ENCODE measurements at places on chromosomes 7 and 10.

DNA sequence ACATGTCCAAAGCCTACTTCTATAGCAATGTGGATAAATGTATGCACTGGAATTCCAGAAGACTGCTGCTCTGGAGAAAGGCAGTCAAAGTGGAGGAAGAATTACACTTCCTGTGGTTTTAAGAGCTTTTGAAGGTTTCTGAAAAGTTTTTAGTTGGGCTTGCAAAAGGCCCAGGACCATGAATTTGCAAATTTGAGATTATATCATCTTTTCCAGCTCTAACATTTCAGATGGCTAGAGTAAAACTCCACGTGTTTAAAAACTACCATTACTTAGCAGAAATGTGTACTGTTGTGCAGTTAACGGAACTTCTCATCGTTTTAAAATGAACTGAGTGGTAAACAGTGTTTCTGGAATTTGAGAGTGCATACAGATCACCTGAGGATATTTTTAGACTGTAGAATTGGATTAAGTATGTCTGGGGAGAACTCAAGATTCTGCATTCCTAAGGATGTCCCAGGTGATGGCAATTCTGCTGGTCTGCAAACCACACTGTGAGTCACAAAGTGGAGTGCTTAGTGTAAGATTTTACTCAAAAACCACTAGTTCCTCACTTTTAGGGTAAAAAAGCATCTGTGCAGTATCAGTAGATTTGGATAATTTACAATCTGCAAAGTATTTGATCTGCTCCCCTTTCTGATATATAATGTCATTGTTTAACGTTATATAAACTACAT is 32.9 kb upstream of the CCDC71L start:
- no peak for DNase-seq

GRCh38 chr7:1181640-1182039 is 21.6 kb upstream of the ZFAND2A start:
- no peak for DNase-seq

GRCh38 chr7:15419596-15419995 is 142.2 kb downstream of the AGMO start:
- DNase-seq, result no peak

GRCh38 chr7:111202321-111202720 is 111.4 kb downstream of the LRRN3 start:
- DNase-seq, result no peak

DNA sequence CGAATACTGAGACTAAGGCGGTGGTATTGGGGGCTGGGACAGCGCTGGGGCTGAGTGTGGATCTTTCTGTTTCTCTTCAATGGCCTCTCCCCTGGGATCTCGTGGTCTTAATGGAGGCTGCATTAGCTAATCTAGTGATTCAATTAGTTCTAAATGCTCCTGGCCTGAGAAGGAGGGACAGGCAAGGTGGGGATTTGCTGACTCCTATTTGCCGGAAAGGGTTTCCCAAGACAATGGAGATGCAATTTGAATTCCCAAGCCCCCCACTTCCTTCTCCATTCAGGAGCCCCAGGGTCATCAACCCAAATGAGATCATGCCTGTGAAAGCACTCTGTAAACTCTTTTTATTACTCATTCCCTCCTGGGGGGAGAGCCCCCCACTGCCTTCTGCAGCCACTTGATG is 111.7 kb upstream of the PLXNA4 start:
- no peak for DNase-seq

DNA sequence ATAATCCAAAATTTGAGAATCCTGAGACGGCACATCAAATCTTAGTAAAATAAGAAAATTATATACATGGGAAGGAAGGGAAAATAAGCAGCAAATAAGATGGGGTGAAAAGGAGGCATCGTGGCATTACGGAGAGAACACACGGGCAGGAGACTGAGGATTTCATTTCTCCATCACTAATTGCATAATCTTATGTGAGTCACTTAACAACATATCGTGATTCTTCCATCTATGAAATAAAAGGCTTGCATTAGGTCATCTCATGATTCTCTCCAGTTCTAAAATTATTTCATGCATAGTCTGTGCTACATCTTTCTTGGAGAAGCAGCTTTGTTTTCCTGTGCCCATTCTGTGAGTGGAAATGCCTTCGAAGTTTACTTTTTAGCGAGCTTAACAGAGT is 288.7 kb downstream of the LRMDA start:
- no peak for DNase-seq

DNA sequence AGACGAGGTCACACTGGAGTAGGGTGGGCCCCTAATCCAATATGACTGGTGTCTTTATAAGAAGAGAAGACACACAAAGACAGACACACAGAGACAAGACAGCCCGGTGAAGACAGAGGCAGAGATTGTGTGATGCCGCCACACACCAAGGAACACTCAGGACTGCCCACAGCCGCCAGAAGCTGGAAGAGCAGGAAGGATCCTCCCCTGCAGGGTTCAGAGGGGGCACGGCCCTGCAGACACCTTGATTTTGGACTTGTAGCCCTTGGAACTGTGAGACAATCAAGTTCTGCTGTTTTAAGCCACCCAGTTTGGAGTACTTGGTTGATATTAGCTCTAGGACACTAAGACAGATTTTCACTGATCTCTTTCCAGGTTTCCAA is 72.1 kb upstream of the NANOS1 start:
- no peak for DNase-seq

GRCh38 chr10:78336402-78336791 is 302.7 kb downstream of the RPS24 start:
- DNase-seq, result no peak

DNA sequence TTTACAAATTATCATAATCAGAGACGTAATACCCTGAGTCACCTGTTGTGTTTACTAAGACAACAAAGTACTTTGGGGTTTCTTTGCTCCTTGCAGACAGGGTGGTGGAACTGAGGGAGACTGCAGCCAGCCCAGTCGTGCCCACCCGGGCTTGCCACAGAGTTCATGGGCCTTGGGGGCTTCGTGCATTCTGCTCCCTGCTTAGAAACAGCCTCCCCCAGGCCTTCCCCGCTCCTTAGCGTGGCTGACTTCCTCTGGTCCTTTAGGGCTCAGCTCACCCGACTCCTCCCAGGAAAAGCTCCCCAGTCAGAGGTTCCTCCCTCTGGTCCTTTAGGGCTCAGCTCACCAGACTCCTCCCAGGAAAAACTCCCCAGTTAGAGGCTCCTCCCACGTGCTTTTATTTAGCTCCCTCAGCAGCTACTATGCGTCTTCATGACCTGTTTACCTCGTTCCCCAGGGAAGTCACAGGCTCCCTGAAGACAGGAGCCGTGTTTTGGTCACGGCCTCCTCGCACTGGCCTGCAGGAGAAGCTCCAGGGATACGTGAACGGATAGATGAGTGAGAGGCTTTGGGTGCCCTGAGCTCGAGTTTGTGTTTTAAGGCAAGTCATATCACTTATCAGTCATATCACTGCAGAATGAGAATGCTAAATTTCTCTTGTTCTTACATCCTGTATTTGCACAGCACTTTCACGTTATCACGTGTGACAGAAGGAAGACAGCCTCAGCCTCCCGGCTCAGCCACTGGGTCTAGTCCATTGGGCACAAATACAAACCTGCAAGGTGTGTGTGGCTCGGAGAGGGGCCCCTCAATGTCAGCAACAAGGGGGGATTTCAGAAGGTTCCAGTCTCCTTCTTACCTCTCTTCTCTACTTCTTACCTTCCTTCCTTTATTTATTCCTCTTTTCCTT is 52.7 kb upstream of the VIPR2 start:
- DNase-seq, result no peak

- no peak for DNase-seq
Observed at GRCh38 chr10:62022830-62023229, 121.3 kb downstream of the ARID5B start.

GRCh38 chr7:50492770-50493519 is 42.8 kb upstream of the FIGNL1 start:
- DNase-seq, result no peak

- no peak for DNase-seq
Observed at GRCh38 chr10:99648717-99649116, 10.6 kb upstream of the ENTPD7 start.

DNA sequence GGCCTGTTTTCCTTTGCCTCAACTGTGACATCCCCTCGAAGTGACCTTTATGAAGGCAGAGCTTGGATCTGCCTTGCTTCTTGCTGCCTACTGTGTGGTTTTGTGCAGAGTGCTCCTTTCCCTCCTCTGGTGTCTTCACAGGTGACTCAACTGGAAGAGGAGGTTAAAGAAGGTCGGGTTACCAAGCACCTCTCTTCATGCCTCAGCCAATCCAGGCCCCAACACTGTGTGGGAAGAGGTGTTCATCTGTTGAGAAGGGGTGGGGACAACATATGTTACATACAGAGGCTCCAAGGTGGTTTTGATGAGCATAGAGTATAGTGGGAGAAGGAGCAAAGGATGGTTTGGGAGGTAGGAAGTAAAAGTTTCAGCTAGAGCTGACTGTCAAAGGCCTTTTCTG is 155.7 kb downstream of the AUTS2 start:
- no peak for DNase-seq

- DNase-seq, result no peak
Observed at GRCh38 chr7:83696101-83696500, 47.2 kb upstream of the SEMA3E start.

- no peak for DNase-seq
Observed at GRCh38 chr10:31897506-31897905, 31.1 kb downstream of the ARHGAP12 start.

GRCh38 chr7:6269527-6269926 is 2.9 kb downstream of the CYTH3 start:
- DNase-seq, result no peak

DNA sequence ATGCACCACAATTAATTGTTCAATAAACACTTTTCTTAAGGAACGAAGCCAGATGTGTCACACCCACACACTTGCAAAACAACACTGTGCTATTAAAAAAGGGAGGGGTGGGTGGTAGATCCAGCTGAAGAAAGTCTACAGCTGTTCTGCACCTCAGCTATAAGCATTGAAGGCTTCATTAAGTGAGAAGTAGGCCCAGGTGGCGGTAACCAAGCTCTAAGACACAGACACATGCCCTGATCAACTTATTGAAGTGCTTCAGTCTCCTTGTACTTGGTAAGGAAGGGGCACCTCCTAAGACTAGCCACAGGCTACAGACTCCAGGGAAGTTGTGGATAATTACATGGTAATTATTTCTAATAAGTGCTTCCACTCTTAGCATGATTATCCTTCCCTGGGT is 4.5 kb upstream of the CPVL start:
- DNase-seq, result no peak

- DNase-seq, result no peak
Observed at GRCh38 chr7:78985509-78985908, 468.0 kb downstream of the MAGI2 start.

DNA sequence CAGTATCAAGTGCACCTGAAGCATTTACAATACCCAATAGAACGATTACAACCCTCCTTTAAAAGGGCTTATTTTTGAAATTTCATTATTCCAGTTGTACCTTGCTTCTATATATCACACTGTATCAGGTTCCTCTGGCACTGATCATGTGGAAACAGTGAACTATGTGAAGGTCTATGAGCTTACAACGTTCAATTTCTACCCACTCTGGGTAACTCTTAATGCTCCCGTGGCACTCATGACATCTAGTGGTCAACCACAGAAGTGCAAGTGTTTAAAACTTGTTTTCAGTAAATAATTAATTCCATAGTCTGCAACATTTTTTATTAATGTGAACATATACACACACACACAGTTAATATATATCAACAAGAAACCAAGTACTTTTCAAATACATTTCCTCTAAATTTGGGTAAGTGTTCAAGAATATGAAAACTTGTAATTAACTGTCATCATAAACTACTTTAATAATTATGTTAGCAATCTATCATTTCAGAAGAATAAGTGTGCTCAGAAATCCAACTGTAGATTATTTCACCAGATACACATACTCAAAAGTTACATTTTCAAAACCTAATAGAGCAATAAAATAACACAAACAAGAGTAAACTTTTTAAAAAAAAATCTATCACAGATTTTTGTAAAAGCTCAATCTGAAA is 61.0 kb downstream of the MPP7 start:
- DNase-seq, result peak; percentile 0

DNA sequence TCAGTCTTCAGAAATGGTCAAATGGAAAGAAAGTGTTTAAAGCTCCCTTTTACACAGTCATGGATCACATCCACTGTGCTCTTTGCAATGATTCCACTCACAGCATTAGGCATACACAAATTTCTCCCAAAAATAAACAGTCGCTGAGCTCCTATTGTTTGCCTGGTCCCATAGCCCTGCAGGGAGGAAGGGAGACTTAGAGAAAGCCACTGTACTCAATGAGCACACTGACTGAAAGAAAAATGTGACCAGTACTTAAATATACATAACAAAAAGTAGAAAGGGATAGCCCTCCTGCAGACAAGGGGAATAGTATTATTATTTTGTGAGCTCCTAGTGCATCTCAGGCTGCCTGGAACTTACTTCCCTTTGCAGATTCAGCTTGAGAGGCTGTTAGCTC is 853.2 kb downstream of the GRID1 start:
- DNase-seq, result no peak

- DNase-seq, result no peak
Observed at GRCh38 chr10:115972426-115972825, 300.6 kb downstream of the GFRA1 start.

DNA sequence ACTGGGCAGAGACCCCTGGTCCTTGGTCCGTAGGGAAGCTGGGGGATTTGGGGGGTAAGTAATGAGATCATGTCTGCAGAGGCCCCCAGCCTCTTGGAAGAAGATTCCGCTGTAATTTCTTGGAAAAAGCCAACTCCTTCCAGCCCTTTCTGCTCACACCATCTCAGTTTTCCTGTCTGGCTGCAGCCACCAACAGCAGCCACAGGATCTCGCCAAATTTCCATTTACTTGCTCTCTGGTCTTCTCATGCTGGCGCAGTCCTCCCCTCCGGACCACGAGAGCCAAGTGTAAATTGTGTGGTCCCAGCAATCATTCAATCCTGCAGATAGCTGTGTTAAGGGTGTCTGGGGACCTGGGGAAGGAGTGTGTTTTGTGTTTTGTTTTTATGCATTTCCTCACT is 49.6 kb downstream of the ASB13 start:
- DNase-seq, result no peak

DNA sequence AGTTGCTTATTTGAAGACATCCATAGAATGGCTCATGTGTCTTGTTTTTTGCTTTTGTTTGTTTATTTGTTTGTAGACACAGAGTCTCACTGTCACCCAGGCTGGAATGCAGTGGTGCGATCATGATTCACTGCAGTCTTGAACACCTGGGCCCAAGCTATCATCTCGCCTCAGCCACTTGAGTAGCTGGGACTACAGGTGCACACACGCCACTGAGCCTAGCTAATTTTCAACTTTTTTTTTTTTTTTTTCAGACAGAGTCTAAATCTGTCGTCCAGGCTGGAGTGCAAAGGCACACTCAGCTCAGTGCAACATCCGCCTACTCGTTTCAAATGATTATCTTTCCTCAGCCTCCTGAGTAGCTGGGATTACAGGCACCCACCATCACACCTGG is 83.3 kb upstream of the KLF6 start:
- DNase-seq, result no peak

DNA sequence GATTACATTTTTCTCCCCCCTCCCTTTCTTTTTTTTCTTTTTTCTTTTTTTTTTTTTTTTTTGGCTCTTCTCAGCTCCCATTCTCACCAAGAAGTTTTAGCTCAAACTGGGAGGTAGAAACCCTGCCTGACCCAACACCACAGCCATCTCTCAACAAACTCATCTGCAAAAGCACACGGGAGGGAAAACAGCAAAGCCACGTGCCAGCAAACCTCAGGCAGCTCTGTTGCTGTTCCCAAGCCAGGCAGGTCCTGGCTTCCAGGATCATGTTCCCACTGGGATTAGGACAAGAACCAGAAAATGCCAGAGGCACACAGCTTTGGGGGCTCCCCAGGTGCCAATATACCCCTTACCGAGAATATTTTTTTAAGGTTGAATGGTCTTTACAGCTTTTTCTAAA is 56.7 kb downstream of the ITIH5 start:
- DNase-seq, result no peak

Data from effector CD8-positive, alpha-beta T cell (primary cell).